Memory B cell (primary cell): ENCODE measurements at places on chromosomes 2 and 18.
A peak's percentile ranks its signal among the peaks of the same experiment; 100 is the strongest.

DNA sequence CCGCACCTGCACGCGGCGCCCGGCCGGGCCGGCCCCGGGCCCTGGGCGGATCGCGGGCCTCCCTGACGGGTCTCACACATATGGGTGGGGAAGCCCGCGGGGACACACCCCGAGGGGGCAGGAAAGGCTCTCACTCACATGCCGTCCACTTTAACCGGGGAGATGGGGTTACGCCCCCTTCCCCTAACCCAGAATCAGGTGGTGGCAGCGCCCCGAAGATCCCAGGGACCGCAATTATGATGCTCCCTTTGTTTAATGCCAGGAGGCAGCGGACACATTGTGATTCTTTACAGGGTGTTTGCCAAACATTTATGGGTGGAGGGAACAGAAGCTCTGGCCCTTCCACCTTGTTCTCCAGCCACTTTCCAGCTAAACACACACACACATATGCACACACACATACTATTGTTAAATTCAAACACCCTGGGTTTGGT lies 424 bp upstream of the ANKRD44 start:
- DNase-seq = no peak

GRCh38 chr2:30708491-30709290 lies 98.6 kb downstream of the CAPN13 start:
- no peak for DNase-seq

- no peak for DNase-seq
Observed at GRCh38 chr2:143474586-143474985, 345.4 kb downstream of the ARHGAP15 start.

- DNase-seq = no peak
Observed at GRCh38 chr2:168998609-168999211, 32.4 kb downstream of the ABCB11 start.

GRCh38 chr18:21194871-21195771 lies 46.9 kb upstream of the GREB1L start:
- DNase-seq = no peak

GRCh38 chr2:100451092-100451491 lies 19.2 kb upstream of the NMS start:
- DNase-seq = no peak

- DNase-seq = no peak
Observed at GRCh38 chr18:42977982-42978637, 137.4 kb downstream of the RIT2 start.

DNA sequence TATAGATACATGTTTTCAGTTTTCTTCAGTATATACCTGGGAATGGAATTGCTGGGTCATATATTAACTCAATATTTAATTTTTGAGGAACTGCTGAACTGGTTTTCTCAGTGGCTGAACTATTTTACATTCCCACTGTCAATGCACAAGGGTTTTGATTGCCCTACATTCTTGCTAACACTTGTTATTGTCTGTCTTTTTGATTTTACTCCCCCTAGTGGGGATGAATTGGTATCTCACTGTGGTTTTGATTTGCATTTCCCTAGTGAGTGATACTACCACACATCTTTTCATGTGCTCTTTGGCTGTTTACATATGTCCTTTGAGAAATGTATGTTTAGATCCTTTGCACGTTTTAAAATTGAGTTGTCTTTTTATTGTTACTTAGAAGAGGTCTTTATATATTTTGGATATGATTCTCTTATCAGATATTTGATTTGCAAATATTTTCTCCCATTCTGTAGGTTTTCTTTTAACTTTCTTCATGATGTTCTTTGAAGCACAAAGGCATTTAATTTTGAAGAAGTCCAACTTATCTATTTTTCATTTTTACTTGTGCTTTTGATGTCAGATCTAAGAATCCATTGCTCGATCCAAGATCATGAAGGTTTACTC lies 36.2 kb downstream of the ASB1 start:
- DNase-seq = no peak

- no peak for DNase-seq
Observed at GRCh38 chr2:170255971-170256370, 78.0 kb downstream of the MYO3B start.

DNA sequence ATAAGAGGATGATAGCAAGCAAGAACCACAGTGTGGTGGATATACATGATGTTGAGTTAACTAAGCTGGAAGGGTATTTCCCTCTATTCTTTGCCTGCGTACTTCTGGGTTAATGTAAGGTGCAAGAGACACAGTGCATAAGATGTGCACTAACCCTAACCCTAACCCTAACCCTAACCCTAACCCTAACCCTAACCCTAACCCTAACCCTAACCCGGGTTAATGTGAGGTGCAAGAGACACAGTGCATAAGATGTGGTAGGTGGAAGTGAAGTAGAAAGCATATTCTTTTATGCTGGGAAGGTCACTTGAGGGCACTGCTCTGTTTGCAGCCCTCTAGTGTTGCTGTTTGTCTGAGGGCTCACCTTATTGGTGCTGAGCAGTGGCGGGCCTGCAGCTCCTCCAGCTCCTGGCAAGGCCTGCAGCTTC lies 181.5 kb upstream of the ITGA4 start:
- no peak for DNase-seq

- no peak for DNase-seq
Observed at GRCh38 chr2:48694149-48694548, 61.4 kb downstream of the LHCGR start.

DNA sequence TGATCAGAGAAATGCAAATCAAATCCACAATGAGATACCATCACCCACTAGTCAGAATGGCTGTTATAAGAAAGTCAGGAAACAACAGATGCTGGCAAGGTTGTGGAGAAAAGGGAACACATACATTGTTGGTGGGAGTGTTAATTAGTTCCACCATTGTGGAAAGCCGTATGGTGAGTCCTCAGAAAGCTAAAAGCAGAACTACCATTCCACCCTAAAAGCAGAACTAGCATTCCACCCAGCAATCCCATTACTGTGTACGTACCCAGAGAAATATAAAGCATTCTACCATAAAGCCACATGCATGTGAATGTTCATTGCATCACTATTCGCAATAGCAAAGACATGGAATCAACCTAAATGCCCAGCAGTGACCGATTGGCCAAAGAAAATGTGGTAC lies 60.7 kb downstream of the ANKRD62 start:
- DNase-seq = no peak

- DNase-seq = peak; percentile 47
Observed at GRCh38 chr18:25921677-25922421, 168.6 kb downstream of the SS18 start.

GRCh38 chr2:183207110-183207509 lies 82.9 kb downstream of the NUP35 start:
- DNase-seq = no peak

DNA sequence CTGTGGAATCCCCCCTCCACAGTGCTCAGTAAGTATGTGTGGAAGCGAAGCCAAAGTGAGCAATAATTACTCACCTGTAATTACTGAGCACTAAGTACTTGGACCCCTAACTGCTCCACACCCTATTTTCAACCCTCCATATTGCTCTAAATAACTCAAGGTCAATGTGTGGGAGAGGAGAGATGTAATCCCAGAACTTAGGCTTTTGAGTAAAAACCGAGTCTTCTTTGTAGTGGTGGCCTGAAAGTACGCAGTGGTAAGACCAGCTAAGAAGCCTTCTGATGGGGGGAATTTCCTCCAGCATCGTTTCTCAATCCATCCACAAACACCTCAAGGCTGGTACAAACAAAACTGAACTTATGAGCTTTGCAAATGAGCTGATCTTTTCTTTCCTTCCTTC lies 551.6 kb downstream of the ZEB2 start:
- DNase-seq = no peak

GRCh38 chr2:120607506-120607905 lies 128.2 kb upstream of the GLI2 start:
- no peak for DNase-seq

DNA sequence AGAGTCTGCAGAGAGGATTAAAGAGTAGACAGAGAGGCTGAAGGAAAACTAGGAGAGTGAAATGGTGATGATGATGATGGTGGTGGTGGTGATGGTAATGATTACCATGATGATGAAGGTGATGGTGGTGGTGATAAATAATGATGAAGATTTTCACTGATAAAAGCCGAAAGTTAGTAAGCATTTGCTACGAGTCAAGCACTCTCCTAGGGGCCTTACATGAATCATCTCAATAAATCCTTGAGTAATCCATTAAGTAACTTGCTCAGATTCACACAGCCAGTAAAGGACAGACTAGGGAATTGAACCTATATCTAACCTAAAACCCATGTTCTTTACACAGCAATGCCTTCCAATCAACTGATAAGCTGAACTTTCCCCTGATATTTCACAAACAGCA lies 106.7 kb upstream of the PGAP1 start:
- no peak for DNase-seq

DNA sequence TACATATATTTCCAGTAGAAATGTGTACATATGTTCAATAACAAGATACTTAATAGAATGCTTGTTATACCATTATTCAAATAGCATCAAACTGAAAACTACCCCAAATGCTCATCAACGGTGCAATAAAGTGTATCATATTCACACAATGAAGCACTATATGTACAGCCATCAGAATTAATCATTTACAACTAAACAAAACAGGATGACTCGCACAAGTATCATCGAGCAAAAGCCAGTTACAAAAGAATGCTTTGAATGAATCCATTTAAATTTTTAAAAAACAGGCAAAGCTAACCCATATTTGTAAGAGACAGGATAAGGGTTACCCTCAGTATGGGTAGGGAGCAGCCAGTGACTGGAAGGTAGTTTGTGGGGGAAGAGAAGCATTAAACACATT lies 132.8 kb upstream of the PDE1A start:
- no peak for DNase-seq

DNA sequence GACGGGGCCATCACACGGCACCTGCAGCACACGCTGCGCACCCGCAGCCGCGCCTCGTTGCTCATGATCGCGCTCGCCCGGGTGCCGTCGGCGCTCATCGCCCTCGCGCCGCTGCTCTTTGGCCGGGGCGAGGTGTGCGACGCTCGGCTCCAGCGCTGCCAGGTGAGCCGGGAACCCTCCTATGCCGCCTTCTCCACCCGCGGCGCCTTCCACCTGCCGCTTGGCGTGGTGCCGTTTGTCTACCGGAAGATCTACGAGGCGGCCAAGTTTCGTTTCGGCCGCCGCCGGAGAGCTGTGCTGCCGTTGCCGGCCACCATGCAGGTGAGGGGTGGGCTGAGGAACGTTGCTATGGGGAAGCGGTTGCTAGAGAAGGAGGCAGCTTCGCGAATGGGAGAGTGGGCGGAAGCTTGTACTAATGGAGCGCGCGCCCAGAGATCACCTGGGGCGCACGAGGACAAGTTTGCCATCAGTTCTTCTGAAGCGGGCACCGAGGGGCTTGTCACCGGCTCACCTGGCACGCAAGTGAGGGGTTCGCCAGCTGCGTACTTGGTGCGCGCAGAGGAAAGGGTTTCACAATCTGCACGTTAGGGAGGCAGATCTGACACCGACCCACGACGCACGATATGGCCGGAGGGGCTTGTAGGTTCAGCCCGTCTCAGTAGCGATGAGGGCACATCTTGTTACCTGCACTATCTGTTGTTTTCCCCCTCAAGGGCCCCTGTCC lies 45.6 kb downstream of the DDX18 start:
- DNase-seq = no peak

GRCh38 chr2:47658646-47659320 lies 124.2 kb upstream of the MSH6 start:
- DNase-seq = no peak

DNA sequence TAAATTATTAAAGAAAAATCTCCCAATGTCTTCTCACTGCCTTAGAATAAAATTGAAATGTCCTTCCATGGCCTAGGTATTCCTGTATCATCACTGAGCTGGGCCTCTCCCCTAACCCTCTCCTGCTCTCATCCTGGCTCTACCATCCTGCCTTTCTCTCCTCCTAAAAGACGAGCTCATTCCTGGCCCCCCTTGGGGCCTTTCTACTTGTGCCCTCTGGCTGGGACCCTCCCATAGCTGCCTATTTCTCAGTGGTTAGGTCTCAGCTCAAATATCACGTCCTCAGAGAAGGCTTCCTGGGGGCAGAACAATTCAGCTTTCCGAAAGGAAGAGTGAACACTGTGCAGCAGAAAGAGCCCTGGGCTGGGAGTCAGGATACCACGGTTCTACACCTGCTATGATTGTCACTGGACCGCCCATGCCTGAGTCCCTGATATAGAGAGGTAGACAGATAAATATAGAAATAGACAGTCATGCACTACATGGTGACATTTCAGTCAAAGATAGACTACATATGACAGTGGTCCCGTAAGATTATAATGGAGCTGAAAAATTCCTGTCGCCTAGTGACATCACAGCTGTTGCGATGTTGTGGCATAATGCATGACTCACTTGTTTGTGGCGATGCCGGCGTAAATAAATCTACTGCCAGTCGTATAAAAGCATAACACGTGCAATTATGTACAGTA lies 9.4 kb downstream of the DNPEP start:
- no peak for DNase-seq

DNA sequence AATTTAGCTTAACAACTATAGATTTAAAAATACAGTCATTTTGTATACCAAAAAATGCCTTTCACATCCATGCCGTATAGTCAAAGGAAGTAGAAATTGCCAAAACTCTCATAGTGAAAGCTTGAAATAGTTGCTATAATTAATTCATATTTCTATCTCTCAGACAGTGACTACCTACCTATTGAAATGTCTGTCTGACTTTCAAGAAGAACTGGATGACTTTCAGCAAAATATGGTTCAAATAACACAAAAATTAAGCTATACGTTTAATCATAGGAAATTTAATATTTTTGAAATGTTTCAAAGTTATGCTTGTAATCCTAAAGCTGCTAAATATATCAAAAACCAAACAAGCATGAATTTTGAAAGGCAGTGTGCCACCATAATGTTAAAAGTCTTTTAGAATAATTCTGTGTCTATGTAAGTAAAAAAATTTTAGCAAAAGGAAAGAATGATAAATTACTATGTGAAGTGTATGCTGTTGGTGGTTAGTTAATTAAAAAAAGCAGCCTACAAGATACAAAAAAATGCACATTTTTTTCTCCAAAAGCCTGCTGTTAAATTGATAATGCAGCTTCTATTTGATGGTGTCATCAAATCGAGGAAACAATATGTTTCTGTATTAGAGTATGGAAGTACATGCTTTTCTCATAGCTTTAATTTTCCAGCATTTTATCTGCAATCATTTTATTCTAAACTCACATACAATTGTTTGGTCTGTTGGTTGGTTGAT lies 57.7 kb upstream of the ST6GAL2 start:
- DNase-seq = no peak

DNA sequence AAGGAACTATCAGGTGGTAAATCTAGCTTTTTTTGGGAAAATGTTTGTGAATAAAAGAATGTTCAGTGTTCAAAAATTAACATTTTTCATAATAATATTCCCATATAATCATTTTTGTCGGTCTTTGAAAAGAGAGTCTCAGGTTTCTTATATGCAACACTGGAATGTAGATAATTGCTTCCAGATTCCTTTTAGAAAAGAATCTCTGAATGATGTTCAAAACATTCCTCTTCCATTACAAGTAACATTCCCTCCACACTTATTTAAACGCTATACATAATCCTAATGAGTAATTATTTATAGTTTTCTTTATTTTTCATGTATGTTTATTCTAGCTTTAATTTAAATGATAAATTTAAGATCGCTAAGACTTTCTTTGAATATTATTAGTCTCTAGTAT lies 7.0 kb downstream of the ZSWIM2 start:
- no peak for DNase-seq

GRCh38 chr2:199804831-199805230 lies 46.2 kb downstream of the FTCDNL1 start:
- DNase-seq = no peak
